Stimulated activated CD8-positive, alpha-beta memory T cell treated with anti-CD3 and anti-CD28 coated beads, Interleukin-4, amount 100 ng/mL, for 1 hour (primary cell): ENCODE measurements at places on chromosomes 11 and 22.

GRCh38 chr22:46463435-46464227, 73.8 kb downstream of the CELSR1 start:
- DNase-seq, result no peak

- no peak for DNase-seq
Observed at GRCh38 chr11:94553938-94554337, 10.2 kb downstream of the FUT4 start.

- no peak for DNase-seq
Observed at GRCh38 chr11:64296830-64297698, 3.1 kb upstream of the CATSPERZ start.

GRCh38 chr11:95531116-95531515, 258.5 kb downstream of the FAM76B start:
- DNase-seq, result no peak

GRCh38 chr11:104844451-104844850, 53.8 kb downstream of the CASP12 start:
- no peak for DNase-seq

- no peak for DNase-seq
Observed at GRCh38 chr22:20060700-20061480, 19.2 kb upstream of the DGCR8 start.

DNA sequence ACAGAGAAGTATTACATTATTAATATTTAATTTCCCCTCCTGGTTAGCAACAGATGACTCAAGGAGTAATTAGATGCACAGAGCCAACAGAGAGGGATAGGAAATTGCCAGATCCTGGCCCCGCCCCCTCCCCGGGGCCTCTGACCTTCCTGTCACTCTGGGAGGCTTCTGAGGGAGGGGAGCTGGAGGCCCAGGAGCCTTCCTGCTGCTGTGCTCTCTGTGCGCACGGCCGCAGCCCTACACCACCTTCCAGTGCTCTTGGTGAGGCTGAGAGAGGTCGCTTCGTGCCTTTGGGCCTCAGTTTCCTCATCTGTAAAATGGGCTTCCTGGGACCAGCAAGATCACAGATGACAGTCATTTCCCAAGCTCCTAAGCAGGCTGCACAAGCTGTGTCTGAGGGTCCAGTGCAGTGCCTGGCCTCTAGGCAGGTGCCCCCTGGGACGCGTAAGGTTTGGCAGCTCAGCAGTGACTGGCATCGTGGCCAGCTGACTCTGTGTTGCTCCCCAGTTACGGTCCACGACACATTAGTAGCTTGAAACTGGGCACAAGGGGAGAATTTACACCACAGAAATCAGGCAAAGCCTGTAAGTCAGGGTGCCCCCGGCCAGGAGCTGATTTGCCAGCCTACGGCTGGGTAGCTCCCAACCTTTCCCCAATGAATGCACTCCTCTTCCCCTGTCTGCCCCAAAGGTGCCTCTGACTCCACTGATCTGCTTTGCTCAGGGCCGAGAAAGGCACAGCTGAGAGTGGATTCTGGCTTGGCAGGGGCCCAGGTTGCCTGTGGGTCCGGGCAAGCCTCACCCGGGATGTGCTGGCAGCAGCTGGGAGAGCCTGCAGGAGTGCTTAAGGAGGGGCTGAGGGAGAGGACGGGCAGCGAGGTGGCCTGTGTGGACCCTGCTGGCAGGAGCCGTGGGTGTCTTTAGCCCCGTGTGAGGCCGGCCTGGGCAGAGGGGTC, 2.3 kb downstream of the ADORA2A start:
- DNase-seq, result no peak

GRCh38 chr22:21778705-21779363, 43.2 kb upstream of the YPEL1 start:
- DNase-seq, result no peak

DNA sequence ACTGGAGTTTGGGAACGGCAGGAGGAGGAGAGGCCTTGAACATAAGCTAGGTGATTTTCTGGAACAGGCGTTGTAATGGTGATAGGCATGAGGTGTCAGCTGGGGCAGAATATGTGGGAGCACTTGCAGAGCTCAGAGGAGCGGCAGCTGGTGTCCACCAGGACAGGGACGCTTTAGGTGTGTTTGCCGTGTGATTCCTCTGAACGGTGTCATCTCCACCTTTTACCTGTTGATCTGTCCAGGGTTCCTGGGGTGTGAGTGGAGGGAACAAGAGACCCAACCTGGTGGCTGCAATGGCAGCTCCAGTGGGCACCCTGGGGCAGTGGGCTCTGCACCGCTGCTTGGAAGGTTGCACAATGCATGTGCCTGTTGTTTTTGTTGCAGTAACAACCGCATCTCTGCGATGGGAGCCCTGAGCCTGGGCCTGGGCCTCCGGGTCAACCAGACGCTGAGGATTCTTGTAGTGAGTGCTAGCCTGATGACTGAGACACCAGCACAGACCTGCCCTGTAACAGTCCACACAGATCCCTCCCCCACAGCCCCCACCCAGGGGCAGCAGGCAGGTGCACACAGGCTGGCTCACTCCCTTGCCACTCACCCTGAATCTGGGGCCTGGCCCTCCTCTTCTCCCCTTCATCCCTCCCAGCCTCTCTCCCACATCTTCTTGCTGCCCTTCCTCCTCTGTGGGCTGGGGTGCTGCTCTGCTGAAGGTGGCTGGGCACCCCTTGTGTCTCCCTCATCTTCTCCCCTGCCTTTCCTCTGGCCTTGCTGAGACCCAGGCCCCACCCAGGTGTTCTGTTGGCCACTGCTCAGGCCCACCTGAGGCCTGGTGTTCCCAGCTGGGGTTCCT, 9.2 kb downstream of the LRRC74B start:
- no peak for DNase-seq

DNA sequence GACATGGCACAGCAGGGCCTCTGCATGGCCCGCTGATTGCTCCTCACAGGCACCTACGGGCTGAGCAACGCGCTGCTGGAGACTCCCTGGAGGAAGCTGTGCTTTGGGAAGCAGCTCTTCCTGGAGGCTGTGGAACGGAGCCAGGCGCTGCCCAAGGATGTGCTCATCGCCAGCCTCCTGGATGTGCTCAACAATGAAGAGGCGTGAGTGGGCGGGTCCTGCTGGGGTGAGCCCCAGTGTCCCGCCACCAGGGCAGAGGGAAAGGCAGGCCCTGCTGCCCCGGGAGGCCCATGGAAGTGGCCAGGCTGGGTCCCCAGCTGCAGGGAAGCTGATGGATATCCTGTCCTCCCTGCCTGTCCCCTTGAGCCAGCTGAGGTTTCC, 18.6 kb upstream of the DGCR8 start:
- DNase-seq, result no peak

DNA sequence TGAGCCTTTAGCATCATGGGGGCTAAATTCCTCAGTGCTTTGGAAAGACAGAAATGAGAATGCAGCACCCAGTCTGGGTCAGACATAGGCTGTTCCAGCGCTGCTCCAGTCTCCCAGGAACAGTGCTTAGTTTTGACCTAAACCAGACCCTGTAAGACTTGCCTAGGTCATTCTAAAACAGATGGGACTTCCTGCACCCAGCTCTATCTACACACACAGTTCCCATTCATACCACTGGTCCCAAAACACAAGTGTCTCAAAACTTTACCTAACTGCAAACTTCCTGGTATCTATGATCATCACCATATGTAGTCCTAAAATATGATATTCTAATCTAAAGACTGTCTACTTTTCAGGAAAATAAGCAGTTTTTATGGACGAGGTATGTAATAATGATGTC, 37.9 kb downstream of the PRCP start:
- no peak for DNase-seq
